ENCODE measurements at places on chromosomes 7 and 10. TPM values are rescaled to one million over a fixed set of nuclear protein-coding genes. Genes with fewer than 3 reads are reported as not detected.

GRCh38 chr7:115269486-115269885 lies 347.6 kb downstream of the MDFIC start:
- H3K4me3 ChIP-seq: no peak overlapping the region
- no peaks in the 10 kb centered on the region for H3K27me3 ChIP-seq
- DNase-seq: no peak
- no peaks in the 10 kb centered on the region for H3K36me3 ChIP-seq
- no peaks in the 10 kb centered on the region for H3K4me1 ChIP-seq

DNA sequence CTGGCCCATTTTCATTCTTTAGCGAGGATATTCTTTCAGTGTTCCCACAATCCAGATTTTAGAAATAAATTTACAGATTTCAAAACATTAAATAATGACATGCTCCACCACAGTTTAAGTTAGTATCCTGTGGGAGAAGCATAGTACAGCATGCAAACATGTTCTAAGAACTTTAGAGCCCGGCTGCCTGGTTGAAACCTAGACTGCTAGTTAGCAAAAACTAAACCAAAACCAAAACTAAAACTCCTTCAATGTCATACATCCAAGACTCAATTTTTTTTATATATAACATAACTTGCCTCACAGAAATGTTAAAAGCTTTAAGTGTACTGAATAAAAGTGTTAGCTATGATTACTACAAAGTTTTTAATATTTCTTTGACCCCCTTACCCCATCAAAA lies 17.0 kb downstream of the TRA2A start:
- H3K36me3 ChIP-seq: peaks cover 77% of the 10 kb centered on the region
- H3K27me3 ChIP-seq: no peaks in the 10 kb centered on the region
- H3K4me1 ChIP-seq: no peaks in the 10 kb centered on the region

DNA sequence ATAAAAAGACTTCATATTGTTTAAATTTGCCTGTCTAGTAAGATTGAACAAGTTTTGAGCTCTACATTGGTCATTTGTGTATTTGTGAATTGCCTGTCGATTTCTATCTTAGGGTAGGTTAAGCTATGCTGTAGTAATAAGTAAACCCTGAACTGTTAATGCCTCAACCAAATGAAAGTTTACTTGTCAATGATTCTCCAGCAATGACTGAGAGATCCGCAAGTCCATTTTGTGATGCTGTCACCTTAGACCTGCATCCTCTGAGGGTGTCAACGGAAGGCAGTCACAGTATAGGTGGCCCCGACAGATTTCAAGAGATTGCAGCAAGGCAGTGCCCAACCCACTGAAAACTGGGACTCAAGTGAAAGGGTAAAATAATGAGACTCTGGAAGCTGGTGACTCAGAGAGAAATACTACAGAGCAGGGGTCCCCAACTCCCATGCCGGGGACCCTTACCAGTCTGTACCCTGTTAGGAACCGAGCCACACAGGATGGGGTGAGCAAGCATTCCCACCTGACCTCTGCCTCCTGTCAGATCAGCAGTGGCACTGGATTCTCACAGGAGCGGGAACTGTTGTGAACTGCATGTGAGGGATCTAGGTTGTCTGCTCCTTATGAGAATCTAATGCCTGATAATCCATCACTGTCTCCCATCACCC lies 10.8 kb upstream of the PHYH start:
- DNase-seq: no peak
- no peak overlapping the region for H3K4me3 ChIP-seq
- no peaks in the 10 kb centered on the region for H3K36me3 ChIP-seq
- no peaks in the 10 kb centered on the region for H3K27me3 ChIP-seq
- no peak overlapping the region for H3K27ac ChIP-seq

GRCh38 chr10:79346388-79347225 lies 662 bp upstream of the PPIF start:
- H3K4me3 ChIP-seq: no peak overlapping the region
- DNase-seq: peak; percentile 35

CFTR gene
- total RNA-seq: not detected
